CD4-positive, alpha-beta T cell treated with Interferon gamma for 1 hour (primary cell): ENCODE measurements at places on chromosomes 2 and 18.

GRCh38 chr2:211477537-211478275, 921.3 kb downstream of the CPS1 start:
- DNase-seq = no peak

GRCh38 chr2:25514043-25514637, 159.2 kb downstream of the DTNB start:
- no peak for DNase-seq

GRCh38 chr18:59813942-59814341, 85.9 kb upstream of the PMAIP1 start:
- no peak for DNase-seq

DNA sequence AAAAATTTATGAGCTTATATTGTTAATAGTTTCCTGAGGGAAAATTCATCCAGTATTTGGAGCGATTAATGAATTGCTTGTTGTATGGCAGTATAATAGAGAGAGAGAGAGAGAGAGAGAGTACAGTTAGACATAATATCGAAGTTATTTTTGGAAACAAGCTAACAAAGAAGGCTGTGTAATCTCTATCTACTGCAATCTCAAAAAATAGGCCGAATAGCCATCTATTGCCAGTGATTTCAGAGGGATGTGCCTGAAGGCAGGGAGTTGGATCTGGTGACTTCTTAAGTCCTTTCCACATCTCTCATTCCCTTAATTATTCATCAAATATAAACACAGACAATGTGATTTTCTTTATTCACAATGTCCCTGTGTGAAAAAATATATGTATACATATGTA, 433.1 kb upstream of the RAB12 start:
- no peak for DNase-seq

- no peak for DNase-seq
Measured at GRCh38 chr18:21996351-21996826, 173.0 kb upstream of the GATA6 start.

DNA sequence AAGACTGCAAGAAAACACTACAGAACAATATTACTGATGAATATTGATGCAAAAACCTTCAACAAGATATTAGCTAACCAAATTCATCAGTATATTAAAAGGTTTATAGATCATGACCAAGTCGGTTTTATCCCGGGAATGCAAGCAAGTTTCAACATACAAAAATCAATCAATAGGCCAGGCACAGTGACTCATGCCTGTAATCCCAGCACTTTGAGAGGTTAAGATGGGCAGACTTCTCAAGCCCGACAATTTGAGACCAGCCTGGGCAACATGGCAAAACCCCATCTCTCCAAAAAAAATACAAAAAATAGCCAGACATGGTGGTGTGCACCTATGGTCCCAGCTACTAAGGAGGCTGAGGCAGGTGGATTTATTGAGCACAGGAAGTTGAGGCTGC, 82.9 kb downstream of the FSIP2 start:
- no peak for DNase-seq
